ENCODE measurements at places on chromosomes 13 and 19.
A peak's percentile ranks its signal among the peaks of the same experiment; 100 is the strongest.

DNA sequence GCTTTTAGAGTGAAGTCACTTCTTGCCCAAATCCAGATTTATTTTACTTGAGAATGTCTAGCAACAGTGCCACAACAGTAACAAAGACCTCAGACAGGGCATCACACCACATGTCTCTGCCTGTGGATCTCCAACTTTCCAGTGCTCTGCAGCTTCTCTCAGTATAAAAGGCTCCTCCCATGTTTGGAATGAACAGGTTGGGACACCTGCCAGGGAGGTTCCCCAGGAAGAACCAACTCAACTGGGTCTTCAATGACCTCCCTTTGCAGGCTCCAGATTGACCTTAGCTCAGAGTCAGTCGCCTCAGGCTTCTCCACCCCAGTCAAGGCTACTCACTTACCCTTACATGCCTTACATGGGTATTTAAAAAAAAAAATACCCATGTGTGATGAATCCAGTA is 3.4 kb downstream of the ZNF823 start:
- no peak for DNase-seq

DNA sequence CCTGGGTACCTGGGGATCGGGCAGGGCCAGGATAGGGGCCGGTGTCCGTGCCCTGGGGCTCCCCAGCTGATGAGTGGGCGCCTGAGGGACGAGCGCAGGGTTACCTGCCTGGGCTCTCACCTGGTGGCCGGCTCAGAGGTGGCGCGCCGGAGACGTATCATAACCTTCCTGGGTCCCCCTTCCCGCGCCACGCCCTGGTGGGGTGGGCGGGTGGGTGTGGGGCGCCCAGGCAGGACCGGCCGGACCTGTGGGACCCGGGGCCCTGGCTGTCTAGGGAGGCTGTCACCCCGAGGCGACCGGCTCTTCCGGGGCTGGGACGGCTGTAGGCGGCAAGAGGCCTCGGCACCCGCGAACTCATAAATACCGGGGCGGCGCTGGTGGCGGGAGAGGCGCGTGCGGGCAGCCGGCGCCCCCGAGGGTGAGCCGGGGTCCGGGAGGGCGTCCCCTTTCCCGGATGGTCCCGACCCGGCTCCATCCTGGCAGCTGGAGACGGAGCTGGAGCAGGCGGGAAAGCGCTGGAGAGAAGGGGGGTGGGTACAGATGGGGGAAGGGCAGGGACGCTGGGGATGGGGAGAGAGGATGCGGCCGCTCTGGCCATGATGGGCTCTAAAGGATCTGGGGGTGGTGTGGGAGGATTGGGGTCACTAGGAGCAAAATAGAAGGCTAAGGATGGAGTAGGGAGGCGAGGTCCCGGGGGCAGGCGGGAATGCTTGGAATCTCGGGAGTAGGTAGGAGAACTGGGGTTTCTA is at the start of gene ACP7:
Gene ACP7, plus strand, starts transcription at position 386 of the 749 bp plus-strand sequence. CDS start 902 bp downstream, outside the sequence.
- DNase-seq, result no peak

- no peak for DNase-seq
Observed at GRCh38 chr13:65915195-65915594, 1314.9 kb downstream of the PCDH9 start.

DNA sequence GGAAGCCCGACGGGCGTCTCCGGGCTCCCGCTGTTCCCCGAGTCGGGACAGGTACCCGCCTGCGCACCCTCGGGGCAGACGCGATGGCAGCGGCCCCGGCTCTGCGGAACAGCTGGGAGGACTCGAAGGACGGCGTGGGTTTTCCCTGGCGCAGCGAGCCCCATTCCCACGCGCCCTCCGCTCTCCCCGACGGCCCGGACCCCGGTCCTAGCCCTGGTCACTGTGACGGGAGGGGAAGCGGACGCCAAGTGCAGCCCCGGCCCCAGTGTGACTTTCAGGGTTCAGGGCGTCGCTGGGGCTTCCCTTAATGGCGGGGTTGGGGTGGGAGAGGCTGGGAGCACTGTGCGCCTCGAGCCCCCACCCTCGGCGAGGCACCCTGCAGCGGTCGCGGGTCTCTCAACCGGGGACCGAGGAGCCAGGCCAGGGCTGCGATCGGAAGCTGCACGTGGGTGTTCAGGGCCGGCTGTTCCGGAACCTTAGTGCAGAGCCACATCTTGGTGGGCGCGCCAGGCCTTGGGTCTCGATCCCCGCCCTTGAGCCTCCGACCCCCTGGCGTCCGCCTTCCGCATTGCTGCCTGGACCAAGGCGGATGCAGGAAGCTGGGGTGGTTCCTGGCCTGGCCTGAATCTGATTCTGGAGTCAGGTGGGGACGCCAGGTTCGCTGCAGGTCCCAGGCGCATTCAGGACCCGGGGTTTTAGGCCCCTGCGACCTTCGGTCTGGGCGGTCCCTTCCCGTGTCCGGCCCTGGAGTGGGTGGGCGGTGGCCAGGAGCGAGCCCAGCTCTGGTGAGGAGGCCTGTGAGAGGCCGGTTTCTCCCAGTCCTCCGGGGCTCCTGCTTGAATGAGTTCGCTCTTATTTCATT is 3.5 kb downstream of the LGALS7B start:
- no peak for DNase-seq

- no peak for DNase-seq
Observed at GRCh38 chr13:64506246-64506645, 2723.9 kb downstream of the PCDH9 start.

DNA sequence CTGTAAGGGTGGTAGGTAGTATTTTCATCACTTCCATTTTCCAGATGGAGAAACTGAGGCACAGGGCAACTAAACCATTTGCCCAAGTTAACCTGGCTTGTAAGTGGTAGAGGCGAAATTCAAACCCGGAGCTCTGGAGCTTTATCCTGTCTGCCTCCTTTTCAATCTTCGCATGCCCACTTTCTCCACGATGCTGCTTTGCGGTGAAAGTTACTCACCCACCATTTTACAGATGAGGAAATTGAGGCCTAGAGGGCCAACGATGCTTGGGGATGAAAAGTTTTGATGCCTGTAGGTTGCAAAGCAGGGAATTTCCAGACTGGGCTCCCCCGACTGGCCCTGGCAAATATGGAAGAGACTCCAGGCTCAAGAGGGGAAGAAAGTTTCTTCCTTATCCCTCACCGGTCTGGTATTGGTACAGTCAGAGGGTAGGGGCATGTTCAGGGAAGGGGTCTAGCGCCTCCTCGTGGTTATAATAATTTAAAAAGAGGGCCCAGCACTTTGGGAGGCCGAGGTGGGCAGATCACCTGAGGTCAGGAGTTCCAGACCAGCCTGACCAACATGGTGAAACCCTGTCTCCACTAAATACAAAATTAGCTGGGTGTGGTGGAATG is 1.9 kb upstream of the SH2D3A start:
- DNase-seq, result no peak

GRCh38 chr19:48962029-48962848 is 2.9 kb upstream of the FTL start:
- DNase-seq, result peak; percentile 56

GRCh38 chr13:45511310-45512097 is 46.8 kb downstream of the COG3 start:
- DNase-seq, result peak; percentile 64

- peak; percentile 7 for DNase-seq
Observed at GRCh38 chr13:67416047-67416925, 186.2 kb upstream of the PCDH9 start.

GRCh38 chr19:29422486-29423085 is 103.2 kb upstream of the VSTM2B start:
- DNase-seq, result no peak

- peak; percentile 27 for DNase-seq
Observed at GRCh38 chr13:78241278-78241919, 322.8 kb upstream of the EDNRB start.

GRCh38 chr13:25132751-25133390 is 36.9 kb downstream of the PABPC3 start:
- DNase-seq, result no peak

GRCh38 chr19:43575156-43575950 is at the start of the genes PINLYP and XRCC1:
PINLYP (plus strand) TSS chr19:43575801; CDS start chr19:43577192, 1,391 bp downstream.
XRCC1 (minus strand) TSS chr19:43575527; CDS start chr19:43575458, 69 bp downstream.
- peak; percentile 98 for DNase-seq

DNA sequence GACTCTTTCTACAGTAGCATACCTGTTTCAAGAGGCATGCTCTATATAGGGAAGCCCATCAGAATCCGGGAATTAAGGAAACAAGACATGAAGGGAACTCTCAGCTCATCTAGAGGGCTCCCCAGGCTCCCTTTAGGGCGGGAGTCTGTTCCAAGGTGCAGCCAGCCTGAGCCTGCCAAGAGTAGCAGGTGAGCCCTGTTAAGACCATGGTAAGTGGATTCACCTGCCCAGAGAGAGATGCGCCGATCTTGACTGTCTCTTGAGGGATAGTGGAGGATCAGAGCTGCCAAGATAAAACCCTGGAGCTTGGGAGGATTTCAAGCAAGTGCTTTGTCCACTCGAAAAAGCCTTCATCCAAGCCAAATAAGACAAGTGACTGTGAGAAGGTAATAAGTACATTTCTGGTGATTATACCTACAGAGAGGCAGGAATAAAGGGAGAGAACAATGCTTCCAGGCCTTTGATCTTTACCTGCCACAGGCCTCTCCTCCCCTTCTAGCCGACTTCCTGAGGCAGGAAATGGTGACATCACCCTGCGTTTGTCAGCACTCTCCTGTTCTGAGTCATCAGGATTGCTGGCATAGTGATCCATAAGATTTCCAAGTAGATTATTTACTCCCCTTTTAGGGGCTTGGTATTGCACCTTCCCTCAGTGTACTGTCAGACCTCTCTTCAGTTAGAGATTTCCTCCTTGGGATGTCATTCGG is 31.5 kb downstream of the KLF5 start:
- no peak for DNase-seq

- DNase-seq, result no peak
Observed at GRCh38 chr19:12828494-12828893, 5.9 kb downstream of the RTBDN start.

- DNase-seq, result no peak
Observed at GRCh38 chr19:28636016-28636629, 576.8 kb downstream of the UQCRFS1 start.

DNA sequence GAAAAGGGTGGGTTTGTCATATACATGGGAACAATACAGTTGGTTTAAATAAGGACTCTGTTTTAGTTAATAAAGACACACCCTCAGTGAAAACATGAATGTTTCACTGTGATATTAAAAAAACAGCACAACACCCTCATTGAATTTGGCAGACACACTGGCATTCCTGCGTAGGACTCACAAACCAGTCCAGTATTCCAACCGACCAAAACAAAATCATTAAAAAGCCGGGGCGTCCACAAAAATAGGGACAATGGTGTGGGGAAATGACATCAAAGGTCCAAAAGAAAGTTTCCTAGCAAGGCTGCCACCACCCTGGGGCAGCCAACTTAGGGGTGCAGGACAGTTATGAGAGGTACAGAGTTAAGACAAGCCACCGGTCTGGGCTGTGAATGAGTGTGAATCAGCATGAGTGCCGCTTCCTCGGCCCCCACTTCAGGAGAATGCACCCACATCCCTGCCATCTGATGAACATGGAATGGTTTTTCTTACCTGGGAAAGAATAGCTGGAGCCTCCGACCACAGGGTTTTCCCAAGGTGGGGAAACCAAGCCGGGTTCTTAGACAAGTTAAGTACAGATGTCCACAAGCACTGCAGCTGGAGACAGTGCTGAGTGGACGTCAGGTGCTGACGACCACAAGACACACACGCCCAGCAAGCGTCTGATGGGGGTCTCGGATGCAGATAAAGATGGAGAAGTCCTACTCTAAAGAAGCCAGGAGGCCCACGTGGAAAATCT is 73.3 kb downstream of the KLF2 start:
- DNase-seq, result no peak

DNA sequence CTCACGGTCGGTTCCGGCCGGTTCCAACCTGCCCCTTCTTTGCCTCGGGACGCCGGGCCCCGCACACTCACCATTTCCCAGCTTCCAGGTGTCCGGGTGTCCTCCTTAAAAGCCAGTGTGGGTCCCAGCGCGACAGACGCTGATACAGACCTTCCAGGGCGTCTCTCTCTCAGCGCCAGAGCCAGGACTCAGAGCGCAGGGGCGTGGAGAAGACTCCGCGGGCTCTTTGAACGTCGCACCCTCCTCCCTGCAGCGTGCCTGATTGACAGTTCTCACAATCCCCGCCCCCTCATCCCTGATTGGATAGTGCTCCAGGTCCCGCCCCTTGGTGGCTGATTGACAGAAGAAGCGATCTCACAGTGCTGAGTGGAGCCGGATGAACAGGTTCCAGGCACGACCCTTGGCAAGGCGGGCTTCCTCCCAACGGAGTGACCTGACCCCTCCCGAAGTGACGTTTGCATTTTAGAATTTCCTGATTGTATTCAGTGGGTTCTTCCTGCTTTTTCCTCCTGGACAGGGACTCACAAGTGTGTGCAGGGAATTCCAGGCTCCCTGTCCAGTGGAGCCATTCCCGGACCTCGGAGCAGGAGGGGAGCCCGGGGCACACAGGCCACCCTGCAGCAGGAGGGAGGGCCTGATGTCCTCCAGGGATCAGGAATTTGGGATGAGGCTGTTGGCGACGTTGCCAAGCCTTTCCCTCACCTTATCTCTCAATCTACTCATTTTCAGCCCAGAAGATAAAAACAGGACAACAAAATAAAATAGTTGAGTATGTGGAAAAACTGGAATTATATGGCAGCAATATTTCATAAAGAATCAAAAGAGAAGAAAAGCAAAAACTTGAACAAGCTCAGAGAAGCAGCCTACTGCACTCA is at the start of gene ZNF823:
Gene ZNF823, minus strand, starts transcription at position 201 of the 875 bp plus-strand sequence. Its CDS starts 127 bp downstream, at position 74.
- peak; percentile 97 for DNase-seq

DNA sequence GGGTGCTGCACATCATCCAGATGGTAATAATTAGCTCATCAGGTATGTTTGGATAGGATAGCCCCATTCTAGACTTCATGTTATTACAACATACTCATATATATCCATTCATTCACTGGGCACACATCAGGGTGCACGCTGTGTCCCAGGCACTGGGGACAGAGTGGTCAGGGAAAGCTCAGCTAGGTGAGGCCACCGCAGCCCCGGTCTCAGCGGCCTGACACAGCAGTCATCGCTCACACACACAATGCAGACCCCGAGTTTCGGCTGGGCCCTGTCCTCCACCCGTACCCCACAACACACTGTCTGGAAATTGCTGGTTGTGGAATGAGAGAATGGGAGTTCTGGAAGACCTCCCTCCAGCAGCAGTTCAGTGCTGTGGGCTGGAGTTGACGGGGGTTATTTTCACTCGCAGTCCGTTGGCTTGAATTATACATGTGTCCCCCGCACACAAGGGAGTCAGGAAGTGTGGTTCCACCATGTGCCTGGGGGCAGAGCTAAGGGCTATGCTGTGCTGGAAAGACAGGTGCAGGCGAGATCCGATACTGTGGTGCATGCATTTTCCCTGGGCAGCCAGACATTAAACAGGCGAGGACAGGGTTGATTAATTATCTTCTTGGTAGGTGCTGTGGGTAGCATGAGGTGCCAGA is 257.6 kb downstream of the TEX29 start:
- DNase-seq, result no peak
